Skeletal muscle cell (primary cell): ENCODE measurements at places on chromosomes 5 and 9.

- DNase-seq = no peak
Measured at GRCh38 chr9:91755761-91756509, 194.1 kb downstream of the ROR2 start.

DNA sequence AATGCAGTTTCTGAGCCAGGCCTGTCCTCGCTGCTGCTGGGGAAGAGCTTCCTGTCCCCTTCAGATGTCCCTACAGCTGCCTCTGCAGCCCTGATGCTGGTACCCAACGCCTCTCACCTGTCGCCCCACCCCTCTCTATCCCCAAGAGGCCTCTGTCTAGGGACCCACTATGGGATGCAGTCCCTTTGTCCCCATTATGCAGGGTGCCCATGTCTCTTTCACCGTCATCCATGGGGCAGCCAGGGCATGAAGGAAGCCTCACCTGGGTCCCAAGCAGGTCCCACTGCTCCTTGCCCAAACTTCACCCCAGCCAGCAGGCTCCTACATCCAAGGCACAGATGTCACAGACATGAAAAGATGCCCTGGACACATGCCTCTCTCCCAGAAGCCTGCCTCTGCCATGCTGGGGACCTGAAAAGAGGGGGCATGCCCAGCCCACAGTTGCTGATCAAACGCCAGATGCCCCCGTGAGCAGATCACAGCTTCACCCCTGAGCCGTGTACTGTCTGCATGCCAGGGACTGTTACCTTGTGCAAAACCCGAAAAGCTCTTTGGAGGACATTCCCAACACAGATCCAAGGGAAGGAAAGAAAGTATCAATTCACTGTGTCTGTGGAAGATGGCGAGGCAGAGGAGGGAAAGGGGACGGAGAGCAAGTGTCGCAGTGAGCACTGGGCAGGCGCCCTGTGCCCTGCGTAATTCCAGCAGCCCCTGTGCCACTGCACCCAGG lies 81.0 kb downstream of the ADAMTS2 start:
- no peak for DNase-seq

GRCh38 chr5:96336351-96336985 lies 96.6 kb downstream of the PCSK1 start:
- peak; percentile 82 for DNase-seq

- DNase-seq = no peak
Measured at GRCh38 chr9:37551888-37552287, 24.3 kb downstream of the FBXO10 start.

GRCh38 chr5:131541071-131541470 lies 94.0 kb downstream of the RAPGEF6 start:
- no peak for DNase-seq

DNA sequence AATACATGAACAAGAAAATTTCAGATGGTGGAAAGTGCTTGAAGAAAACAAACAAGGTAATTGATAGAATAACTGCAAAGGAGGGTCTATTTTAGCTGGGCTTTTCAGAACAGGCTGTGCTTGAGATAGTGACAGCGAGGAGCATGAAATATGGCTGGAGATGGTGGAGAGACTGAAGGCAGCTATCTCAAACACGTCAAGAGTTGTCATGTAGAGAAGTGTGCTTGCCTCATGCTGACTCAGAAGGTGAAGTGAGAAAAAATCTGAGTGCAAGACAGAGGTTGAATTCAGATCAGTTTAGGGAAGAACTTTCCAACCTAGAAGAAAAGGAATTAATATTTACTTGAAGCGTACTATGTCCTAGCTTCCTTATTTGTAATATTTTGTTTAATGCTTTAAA lies 115.5 kb upstream of the RANBP3L start:
- no peak for DNase-seq

- DNase-seq = no peak
Measured at GRCh38 chr5:87588316-87588715, 175.6 kb upstream of the CCNH start.

DNA sequence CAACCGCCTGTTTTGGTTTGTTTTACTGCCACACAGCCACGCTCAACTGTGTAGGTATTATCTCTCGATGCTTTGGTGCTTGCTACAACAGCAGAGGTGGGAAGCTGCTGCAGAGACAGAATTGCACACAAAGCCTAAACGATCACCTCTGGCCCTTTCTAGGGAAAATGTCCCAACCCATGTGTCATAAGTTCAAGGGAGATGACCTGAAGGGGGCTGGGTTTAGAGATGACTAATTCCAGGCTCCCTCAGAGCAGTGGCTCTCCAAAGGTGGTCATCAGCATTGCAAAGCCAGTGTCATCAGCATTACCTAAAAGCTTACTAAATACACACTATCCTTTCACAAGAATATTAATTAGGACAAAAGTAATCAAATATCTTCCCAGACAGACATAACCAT lies 10.9 kb downstream of the ZNF622 start:
- no peak for DNase-seq

DNA sequence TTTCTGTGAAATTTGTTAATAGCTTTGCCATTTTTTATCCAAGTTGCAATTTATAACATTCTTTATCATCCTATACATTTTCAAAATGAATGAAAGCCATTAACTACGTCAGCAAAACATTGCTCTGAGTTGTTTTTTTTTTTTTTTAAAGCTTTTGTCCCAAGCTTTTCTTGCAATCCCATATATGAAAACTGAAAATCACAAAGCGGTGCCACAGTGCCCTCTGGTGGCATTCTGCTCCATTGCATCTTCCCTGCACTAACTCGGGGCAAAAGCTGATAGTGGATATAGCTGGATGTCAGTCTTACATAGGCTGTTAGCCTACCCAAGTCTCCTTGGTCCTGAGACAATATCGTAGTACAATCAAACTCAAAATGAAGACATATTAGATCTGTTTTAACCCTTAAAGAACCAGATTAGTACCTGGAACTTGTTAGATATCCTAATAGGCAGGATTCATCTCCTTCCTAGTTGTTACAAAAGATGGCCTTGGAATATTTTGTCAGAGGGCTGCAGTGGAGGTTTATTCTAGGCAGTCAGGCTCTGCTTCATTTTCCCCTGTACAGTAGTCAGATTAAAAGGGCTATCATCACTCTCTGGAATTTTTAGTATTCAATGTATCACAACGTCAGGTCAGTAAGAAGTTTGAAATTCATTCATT lies 669.9 kb downstream of the PTPRD start:
- DNase-seq = no peak

DNA sequence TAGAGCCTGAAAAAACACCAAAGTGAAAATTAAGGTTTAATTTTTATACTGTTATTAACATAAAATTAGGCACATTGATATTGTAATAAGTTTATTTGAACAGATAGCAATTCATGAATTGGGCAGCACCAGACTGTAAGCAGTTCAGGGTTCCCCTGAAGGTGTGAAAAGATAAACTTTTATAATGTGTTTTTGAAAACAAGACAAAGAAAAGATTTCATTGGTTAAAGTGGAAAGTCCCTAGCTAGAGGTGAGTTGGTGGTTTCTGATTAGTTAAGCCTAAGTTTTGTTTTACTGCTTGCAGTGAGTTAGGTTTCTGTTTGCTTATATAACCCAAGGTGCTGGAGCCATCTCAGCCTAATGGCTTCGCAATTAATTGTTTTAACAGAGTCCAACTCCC lies 96.5 kb upstream of the RPS23 start:
- no peak for DNase-seq

- DNase-seq = no peak
Measured at GRCh38 chr5:59385700-59386099, 507.8 kb downstream of the PDE4D start.

- no peak for DNase-seq
Measured at GRCh38 chr5:1874771-1875220, 7.9 kb downstream of the IRX4 start.

DNA sequence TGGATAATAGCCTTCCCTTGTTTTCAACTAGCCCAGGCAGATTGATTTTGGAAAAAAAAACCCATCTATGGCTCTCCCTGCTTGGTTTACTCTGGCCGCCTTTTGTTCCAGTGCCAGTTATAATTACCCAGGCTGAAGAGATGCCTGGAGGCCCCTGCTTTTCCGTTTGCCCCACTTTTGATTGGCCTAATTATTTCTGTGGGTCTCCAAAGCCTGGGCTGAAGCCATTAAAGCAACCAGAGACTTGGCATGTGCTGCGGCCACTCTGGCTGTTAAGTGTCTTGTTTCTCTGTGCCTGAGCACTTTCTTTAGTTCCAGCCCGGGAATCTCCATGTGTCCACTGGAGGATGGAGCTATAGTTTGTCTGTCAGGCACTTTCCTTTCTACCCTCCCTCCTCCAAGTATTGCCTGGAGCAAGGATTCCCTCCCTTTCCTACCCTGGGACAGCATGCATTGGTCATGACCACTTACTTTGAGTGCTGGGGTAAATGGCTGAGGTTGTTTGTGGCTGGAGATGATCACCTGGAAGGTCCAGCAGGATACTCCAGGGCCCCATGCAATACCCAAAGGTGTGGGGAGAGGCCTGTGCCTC lies 105.1 kb upstream of the CTSL start:
- DNase-seq = no peak

- DNase-seq = no peak
Measured at GRCh38 chr5:120344181-120344580, 119.9 kb upstream of the PRR16 start.

- no peak for DNase-seq
Measured at GRCh38 chr5:54460181-54460919, 4.9 kb downstream of the HSPB3 start.

- DNase-seq = no peak
Measured at GRCh38 chr5:34927785-34928184, 1.6 kb upstream of the DNAJC21 start.

DNA sequence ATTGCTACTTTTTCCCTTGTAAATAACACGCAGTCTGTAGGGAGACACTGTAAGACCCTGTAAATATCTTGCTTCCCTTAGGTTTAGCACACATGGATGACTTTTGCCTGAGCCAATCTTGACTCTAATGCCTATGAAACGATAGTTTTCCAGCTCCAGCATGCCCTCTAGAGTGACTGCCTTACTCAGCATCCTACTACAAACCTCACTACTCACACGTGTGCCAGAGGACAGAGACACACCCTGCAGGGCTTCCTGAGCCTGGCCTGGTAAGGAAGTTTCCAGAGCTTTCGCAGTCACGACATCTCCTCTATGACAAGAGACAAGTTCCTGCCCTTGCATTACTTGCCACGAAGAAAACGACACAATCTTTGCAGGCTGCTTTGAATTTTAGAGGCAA lies 138.1 kb downstream of the ATPSCKMT start:
- no peak for DNase-seq

- no peak for DNase-seq
Measured at GRCh38 chr5:134003817-134004625, 754 bp downstream of the VDAC1 start.

GRCh38 chr9:16868701-16869100 lies 1.8 kb downstream of the BNC2 start:
- no peak for DNase-seq

DNA sequence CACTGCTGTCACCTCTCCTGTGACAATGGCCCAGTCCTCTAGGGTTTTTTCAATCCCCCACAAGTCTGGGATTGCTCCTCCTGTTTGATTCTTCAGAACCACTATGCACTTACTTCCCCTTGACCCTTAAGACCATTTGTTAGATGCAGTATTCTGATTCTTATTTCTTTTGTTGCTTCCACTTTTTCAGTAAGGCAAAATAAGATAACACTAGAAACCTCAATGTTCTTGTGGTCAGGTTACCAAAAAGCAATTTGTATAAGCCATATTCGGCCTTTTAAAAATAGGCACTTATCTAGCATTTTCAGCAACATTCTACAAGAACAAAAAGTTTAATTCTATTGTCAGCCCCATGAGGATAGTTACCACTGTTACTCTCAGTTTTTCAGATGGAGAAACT lies 220.0 kb downstream of the KDM4C start:
- DNase-seq = no peak

GRCh38 chr5:65434122-65434521 lies 47.6 kb downstream of the ADAMTS6 start:
- no peak for DNase-seq

GRCh38 chr5:115838885-115839518 lies 2.4 kb downstream of the ATG12 start:
- DNase-seq = no peak

DNA sequence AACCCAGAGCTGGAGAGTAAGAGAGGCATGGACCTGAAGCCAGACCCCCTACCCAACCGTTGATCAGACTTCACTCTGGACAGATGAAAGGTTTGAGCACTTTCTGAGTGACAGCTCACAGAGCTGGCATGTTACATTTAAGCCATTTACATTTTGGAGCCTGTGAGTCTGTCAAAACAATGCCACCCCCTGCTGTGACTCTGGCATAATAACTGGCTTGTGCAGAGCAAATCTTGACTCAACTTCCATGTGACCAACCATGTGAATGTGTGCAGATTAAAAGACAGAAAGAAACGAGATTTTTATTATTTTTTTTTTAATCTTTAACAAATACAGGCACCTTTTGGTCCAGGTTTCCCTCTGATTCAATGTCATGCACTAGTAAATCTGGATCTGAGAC lies 48.5 kb downstream of the MFAP3 start:
- DNase-seq = no peak

- no peak for DNase-seq
Measured at GRCh38 chr9:75054368-75055001, 26.4 kb upstream of the CARNMT1 start.

DNA sequence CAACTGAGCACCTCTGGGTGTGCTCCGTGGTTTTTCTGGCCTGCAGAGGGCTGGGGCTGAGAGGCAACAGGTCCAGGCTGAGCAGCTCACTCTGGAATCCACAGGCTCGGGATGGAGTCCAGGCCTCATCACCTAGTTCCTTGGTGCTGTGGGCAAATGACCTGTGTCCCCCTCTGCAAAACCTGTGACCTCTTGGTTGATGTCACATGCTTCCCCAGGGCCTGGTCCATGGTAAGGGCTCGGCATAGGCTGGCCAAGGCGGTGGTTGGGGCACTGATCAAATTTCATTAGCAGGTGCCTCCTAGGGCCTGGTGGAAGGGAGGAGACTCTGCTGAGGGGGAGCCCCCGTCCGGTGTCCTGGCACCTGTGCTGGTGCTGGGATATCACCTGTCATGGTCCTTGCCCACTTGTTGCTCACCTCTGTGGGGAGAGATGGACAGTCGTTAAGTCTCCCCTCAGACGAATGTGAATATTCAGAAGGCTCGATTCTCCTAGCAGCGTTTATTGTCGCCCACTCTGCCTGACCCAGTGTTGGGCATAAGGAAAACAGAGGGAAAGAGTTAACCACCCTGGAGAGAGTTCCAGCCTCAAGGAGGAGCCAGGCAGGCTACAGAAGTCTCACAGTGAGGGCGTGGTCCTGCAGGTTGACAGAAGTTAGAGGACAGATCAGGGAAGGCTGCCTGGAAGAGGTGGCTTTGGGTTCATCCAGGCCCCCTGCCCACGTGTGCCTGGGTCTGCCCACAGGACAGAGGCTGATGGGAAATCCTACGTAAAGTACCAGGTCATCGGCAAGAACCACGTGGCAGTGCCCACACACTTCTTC lies 3.5 kb downstream of the ENDOG start:
- DNase-seq = no peak
